ENCODE measurements at places on chromosomes 4 and X. TPM values are rescaled to one million over a fixed set of nuclear protein-coding genes. Genes with fewer than 3 reads are reported as not detected.

The EOLA2 gene
- total RNA-seq, result 11.5 TPM

DNA sequence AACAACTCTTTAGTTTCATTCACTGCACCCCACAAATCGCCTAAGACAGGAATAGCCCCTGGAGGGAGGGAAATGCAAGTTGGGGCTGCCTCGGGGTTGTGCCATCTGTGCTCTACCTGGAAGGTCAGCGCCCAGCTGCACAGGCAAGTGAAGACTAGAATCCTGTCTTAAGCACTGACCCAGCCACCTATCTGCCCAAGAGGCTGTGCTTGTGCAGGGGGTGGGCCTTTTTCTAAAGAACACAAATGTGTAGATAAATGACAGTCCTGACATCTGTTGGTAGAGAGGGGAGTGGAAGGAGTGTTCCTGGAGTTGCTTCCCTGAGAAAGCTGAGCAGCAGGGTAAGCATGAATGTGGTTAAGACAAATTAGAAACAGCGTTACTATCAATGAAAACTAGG lies 15.7 kb downstream of the ZNF518B start:
- no peaks in the 10 kb centered on the region for H3K4me1 ChIP-seq
- H3K27ac ChIP-seq, result no peak overlapping the region
- no peak for DNase-seq
- no peak overlapping the region for H3K4me3 ChIP-seq

GRCh38 chr4:52984462-52984881 lies 122.4 kb downstream of the RASL11B start:
- no peak overlapping the region for H3K27ac ChIP-seq
- DNase-seq, result no peak

DNA sequence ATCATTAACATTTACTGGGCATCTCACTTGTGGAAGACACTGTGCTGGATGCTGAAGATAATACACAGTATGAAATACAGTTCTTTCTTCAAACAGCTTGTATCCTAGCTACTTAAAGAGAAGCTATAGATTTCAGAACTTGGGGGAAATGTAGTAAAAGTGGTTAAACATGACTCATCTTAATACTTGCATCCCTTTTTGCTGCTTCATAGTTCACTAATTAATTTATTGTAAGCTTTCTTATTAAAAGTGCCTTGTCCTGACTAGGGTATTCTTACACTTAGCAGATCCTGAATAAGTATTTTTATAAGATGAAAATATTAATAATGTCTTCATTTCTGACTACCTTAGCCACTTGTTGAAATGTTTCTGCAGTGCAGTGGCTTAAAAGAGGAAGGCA lies 132.8 kb upstream of the STIM2 start:
- H3K4me1 ChIP-seq, result peaks cover 15% of the 10 kb centered on the region
- no peak overlapping the region for H3K4me3 ChIP-seq
- no peak overlapping the region for H3K27ac ChIP-seq
- no peaks in the 10 kb centered on the region for H3K27me3 ChIP-seq

GRCh38 chrX:75609406-75609805 lies 86.6 kb upstream of the ZDHHC15 start:
- no peaks in the 10 kb centered on the region for H3K4me1 ChIP-seq
- peaks cover 3% of the 10 kb centered on the region for H3K36me3 ChIP-seq
- no peak overlapping the region for H3K27ac ChIP-seq
- no peak overlapping the region for H3K4me3 ChIP-seq

Data from activated CD4-positive, alpha-beta T cell treated with anti-CD3 and anti-CD28 coated beads for 36 hours (primary cell).